ENCODE measurements at places on chromosomes 12 and 14. TPM values are rescaled to one million over a fixed set of nuclear protein-coding genes. Genes with fewer than 3 reads are reported as not detected.

The LPAR5 gene
- total RNA-seq, result 0.28 TPM

The MYG1 gene
- total RNA-seq, result 43.5 TPM

The ASCL1 gene
- total RNA-seq, result under 0.01 TPM

The OAS3 gene
- 6.1 TPM for total RNA-seq

The CPNE6 gene
- total RNA-seq, result not detected

GRCh38 chr14:98138666-98139065 lies 1133.3 kb downstream of the BCL11B start:
- no peak overlapping the region for H3K4me3 ChIP-seq
- H3K36me3 ChIP-seq, result no peaks in the 10 kb centered on the region
- no peak overlapping the region for H3K27ac ChIP-seq
- no peaks in the 10 kb centered on the region for H3K4me1 ChIP-seq

- no peak for DNase-seq
- H3K27me3 ChIP-seq, result no peaks in the 10 kb centered on the region
- no peak overlapping the region for H3K27ac ChIP-seq
- H3K4me1 ChIP-seq, result no peaks in the 10 kb centered on the region
- H3K36me3 ChIP-seq, result no peaks in the 10 kb centered on the region
These were observed 34.3 kb upstream of the DCN start for GRCh38 chr12:91216871-91217270.

DNA sequence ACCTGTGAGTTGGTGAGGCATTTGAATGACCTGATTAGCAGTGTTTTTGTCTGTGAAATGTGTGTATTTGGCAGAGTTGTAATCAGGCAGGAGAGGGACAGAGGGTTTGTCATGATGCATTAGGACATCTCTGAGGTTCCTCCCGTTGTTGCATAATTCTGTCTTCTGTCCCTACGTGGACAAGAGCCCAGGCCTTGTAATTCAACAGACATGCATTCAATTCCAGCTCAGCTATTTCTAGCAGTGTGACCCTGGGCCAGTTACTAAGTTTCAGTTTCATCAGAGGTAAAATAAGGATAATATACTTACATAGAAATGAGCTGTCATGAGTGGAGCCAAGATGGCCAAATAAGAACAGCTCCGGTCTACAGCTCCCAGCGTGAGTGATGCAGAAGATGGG lies 208.6 kb downstream of the SLC38A4 start:
- H3K4me1 ChIP-seq, result no peaks in the 10 kb centered on the region
- H3K27me3 ChIP-seq, result no peaks in the 10 kb centered on the region
- no peak overlapping the region for H3K4me3 ChIP-seq
- peak; percentile 78 for DNase-seq
- H3K36me3 ChIP-seq, result no peaks in the 10 kb centered on the region
- peak overlapping the region; percentile 69 for H3K27ac ChIP-seq

DNA sequence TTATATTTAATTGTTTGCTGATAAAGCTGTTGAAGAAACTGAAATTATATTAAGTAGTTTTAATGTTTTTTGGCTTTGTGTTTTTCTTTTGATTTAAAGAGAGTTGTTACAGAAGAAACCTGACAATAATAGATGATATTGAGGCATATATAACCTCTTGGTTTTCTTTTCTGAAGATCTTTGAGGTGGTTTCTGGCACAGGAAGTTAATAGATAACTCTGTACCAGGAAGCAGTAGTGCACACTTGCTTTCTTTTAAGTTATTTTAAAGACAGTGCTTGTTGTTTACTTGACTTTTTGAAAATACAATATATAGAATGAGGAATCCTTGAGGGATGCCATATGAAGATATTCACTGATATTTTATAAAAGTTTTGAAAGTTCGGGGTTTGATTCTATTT lies 209.0 kb upstream of the FBXO33 start:
- H3K4me3 ChIP-seq, result no peak overlapping the region
- no peak overlapping the region for H3K27ac ChIP-seq
- no peaks in the 10 kb centered on the region for H3K4me1 ChIP-seq
- H3K36me3 ChIP-seq, result no peaks in the 10 kb centered on the region

GRCh38 chr12:102438047-102438826 lies 42.1 kb downstream of the IGF1 start:
- DNase-seq, result no peak
- no peaks in the 10 kb centered on the region for H3K36me3 ChIP-seq
- H3K4me3 ChIP-seq, result no peak overlapping the region
- H3K27ac ChIP-seq, result no peak overlapping the region
- H3K4me1 ChIP-seq, result no peaks in the 10 kb centered on the region
- no peaks in the 10 kb centered on the region for H3K27me3 ChIP-seq

DNA sequence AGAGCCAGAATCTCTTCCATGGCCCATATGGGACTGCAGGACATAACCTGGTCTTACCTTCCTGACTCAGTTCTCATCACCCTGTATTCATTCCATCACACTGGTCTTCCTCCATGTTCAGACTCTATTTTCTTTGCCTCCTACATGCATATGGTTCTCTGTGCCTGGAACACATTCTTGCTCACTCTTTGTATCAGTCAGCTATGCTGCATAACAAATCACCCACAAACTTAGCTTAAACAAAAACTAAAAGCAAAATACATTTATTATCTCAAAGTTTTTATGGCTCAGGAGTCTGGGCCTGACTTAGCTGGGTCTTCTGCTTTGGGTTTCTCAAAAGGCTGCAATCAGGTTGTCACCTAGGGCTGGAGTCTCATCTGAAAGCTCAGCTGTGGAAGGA lies 712.6 kb upstream of the TBX3 start:
- no peak for DNase-seq
- no peaks in the 10 kb centered on the region for H3K36me3 ChIP-seq
- H3K4me3 ChIP-seq, result no peak overlapping the region
- H3K4me1 ChIP-seq, result no peaks in the 10 kb centered on the region

GRCh38 chr12:1914114-1914911 lies 4.1 kb downstream of the CACNA2D4 start:
- H3K27me3 ChIP-seq, result no peaks in the 10 kb centered on the region
- no peaks in the 10 kb centered on the region for H3K36me3 ChIP-seq
- peak; percentile 50 for DNase-seq
- H3K4me3 ChIP-seq, result no peak overlapping the region
- H3K27ac ChIP-seq, result no peak overlapping the region

DNA sequence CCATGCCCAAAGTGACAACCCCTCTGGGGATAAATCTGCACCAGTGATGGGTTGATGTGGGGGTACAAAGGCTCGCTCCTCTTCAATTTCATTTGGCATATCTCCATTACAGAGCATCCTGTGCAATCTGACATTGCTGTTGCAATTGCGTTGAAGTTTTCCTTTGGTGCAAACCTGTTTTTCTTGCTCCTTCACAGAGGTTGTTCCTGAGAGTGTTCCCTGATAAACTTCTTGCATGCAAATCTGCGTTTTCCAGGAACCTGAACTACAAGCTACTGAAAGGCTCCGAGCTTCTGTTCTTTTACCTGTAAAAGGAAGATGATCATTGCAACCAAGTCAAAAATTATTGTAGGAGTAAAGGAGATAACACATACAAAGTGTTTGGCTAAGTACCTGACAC lies 26.1 kb downstream of the SERPINA11 start:
- no peaks in the 10 kb centered on the region for H3K4me1 ChIP-seq
- H3K4me3 ChIP-seq, result no peak overlapping the region
- H3K27me3 ChIP-seq, result no peaks in the 10 kb centered on the region
- no peak overlapping the region for H3K27ac ChIP-seq
- DNase-seq, result no peak
- H3K36me3 ChIP-seq, result no peaks in the 10 kb centered on the region

- H3K36me3 ChIP-seq, result no peaks in the 10 kb centered on the region
- H3K27me3 ChIP-seq, result no peaks in the 10 kb centered on the region
- peaks cover 28% of the 10 kb centered on the region for H3K4me1 ChIP-seq
- no peak overlapping the region for H3K4me3 ChIP-seq
These were observed 70.3 kb downstream of the STAB2 start for GRCh38 chr12:103657331-103657730.

DNA sequence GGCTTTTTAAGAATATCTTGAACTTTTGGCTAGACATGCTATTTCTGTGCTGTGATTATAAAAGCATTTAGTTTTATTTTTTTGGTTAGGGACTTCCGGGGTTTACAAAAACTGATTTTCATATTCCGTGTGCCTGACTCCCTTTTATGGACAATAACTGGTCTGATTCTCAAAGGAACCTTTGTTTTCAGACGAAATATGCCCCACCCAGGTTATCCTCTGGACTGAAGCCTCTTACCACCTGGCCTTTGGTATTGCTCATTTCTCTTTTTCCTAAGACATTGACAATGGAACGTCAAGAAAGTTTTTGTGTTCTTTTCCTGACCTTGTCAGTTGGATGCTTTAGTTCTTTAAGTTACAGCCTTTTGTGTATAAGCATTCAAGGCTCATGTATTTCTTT lies 10.8 kb downstream of the TIGAR start:
- peaks cover 9% of the 10 kb centered on the region for H3K4me1 ChIP-seq
- DNase-seq, result no peak
- no peak overlapping the region for H3K4me3 ChIP-seq
- no peaks in the 10 kb centered on the region for H3K27me3 ChIP-seq

All from sigmoid colon (tissue), 7 donors.